Stimulated activated CD4-positive, alpha-beta T cell treated with anti-CD3 and anti-CD28 coated beads, Interleukin-1b, Interleukin-23, amount 100 ng/mL, for 1 hour (primary cell): ENCODE measurements at places on chromosomes 4 and X.

GRCh38 chrX:2561456-2561855, 60.7 kb upstream of the DHRSX start:
- DNase-seq, result no peak

DNA sequence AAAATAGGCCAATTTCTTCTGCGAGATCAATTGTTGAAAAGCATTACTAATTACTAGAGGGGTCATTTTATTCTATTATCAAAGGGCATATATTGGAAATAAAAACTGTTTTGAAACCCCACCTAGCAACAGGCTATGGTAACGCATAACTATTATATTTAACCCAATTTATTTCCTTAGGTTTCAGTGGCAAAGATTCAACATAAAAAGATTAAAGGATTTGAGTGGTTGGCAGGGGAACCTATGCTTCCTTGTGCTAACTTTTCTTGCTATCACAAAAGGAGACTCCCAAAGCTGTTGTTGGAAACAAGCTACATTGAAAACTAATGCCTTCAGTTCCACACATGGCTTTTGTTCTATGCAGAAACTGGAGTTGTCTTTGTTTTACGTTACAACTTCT, 166.9 kb upstream of the KLF3 start:
- no peak for DNase-seq

GRCh38 chr4:109557433-109557832, 2.6 kb upstream of the MCUB start:
- no peak for DNase-seq

GRCh38 chr4:151555151-151555945, 146.4 kb downstream of the FHIP1A start:
- no peak for DNase-seq

GRCh38 chr4:48109413-48110263, 24.4 kb downstream of the TXK start:
- no peak for DNase-seq
